NCI-H187 (cell line): ENCODE measurements at places on chromosomes 12 and 14.

DNA sequence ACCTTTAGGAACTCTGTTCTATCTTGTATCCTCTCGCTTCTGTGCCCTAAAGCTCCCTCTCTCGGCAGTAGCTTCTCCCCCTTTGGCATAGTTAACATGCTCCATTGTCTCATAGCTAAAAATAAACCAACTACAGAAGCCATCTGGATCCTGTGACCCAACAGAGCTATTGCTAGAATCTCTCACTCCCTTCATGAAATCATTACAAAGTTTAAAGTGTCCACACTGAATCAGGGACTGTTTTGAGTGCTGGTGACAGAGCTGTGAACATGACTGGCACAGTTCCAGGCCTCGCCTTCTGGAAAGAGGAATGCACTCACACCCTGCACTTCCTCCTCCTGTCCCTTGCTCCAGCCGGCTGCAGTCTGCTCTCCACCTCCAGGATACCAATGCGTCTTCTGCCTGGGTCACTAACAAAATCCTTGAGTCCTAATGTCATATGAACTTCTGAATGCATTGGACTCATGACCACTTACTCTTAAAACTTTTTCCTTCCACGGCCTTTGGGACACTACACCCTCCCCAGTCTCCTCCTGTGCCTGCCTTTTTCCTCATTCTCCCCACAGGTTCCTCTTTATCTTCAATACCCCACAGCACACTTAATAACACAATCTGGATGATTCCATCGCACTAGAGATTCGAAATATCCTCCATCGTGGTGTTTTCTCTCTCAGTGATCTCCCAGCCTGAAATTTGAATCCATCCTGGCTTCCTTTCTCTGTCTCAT lies 13.2 kb downstream of the PLBD1 start:
- peak; percentile 9 for DNase-seq

GRCh38 chr12:19740472-19741131 lies 301.3 kb downstream of the AEBP2 start:
- DNase-seq, result no peak

DNA sequence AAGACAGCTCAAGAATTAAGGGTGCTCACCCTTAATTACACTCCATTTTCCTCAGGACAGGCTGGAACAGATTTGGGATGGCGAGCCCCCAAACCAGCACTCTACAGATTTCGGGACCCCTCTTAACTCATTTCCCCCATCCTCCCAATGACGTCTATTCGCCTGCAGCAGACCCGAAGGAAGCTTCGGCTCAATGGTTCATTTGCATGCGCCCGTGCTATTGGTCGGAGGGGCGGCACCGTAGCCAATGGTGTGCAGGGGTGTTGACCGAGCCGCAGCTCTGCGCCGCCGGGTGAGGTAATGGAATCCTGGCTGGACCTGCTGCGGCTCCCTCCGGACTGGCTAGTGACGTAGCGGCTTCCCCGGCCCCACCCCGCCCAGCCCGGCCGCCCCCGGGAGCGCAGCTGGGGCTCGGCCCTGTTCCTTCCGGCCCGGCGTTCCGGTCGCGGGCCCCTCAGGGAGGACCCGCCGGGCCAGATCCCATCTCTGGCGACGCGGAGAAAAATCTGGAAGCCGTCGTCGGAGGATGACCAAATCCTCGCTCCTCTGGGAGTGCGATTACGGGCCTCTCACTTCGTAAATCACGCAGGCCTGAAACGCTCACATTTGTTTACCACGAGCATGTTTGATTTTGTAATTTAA lies 18.3 kb upstream of the NR4A1 start:
- peak; percentile 87 for DNase-seq

- DNase-seq, result no peak
Observed at GRCh38 chr12:64943686-64944085, 119.2 kb downstream of the TBC1D30 start.

- no peak for DNase-seq
Observed at GRCh38 chr12:131776237-131776889, 51.8 kb upstream of the MMP17 start.

GRCh38 chr12:79873201-79873600 lies 61.7 kb downstream of the PPP1R12A start:
- no peak for DNase-seq

DNA sequence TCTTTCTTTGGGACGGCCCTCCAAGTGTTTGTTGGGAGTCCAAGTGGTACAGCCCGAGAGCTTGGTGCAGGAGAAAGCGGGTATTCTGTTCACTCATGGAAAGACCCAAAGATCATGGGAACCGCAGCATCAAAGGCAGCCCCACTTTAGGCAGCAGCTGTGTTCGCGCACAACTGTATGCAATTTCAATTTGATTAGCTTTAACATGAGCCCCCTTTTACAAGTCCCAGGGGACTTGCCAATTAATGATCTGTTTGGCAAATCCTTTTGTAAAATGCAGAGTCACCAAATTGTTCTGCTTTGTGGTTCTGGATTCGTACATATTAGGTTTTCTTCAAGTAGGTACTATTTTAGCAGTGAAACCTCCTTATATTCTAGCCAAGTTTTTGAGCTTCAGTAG lies 217.7 kb downstream of the AACS start:
- DNase-seq, result no peak

DNA sequence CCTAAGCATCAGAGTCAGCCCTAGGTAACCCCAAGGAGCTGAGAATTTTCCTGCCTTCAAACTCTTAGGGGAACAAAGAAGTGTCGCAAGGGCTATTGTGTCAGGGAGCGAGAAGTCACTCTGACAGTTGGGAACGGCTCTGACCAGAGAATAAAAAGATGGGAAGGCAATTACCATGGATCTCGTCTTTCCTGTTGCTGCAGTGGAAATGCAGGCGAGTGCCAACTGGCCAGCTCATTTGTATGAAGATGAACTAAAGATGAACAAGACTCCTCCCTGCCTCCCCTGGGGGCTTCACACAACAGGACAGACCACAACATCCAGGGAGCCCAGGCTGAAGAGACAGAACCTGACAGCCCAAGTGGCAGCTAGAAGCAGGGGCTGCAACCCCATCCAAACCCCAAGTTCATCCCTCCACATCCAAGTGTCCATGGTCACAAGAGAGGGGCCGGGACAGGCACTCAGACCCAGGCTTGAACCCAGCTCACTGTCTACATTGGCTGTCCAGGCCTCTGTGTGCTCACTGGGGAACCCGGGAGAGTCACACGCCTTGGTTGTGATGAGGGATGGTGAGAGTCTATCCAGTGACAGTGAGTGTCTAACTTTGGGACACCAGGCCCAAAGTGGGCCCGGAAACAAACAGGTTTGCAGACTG lies 322.4 kb downstream of the BCL11B start:
- DNase-seq, result no peak

GRCh38 chr12:1429980-1430379 lies 164.4 kb downstream of the FBXL14 start:
- DNase-seq, result no peak

- no peak for DNase-seq
Observed at GRCh38 chr12:90652280-90652679, 302.7 kb downstream of the CCER1 start.

- no peak for DNase-seq
Observed at GRCh38 chr14:73459959-73460358, 1.6 kb upstream of the NUMB start.

- peak; percentile 93 for DNase-seq
Observed at GRCh38 chr14:24377657-24378056, 9.7 kb downstream of the NFATC4 start.

DNA sequence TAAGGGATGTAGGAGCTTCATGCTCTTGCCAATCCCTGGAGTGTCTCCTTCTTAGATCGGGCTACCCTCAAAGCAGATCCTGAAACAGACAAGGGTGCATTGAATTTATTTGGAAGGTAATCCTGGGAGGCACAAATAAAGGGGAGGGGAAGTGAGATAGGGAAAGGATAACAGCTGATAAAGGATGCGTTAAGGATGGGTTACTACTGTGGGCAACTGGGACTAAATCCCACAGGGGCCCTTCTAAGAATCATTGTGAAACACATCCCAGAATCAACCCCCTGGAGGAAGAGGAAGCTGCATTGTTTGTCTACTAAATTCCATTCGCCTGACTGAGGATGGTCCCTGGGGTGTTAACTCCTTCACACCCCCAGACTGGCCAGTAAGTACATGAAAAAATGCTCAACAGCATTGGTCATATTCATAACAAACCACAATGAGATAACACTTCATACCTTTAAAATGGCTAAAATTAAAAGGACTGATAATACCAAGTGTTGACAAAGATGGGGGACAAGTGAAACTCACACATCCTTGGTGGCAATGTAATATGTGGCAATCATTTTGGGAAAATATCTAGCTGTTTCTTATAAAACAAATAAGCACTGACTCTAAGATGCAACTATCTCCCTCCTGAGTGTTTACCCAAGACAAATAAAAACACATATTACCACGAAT lies 37.0 kb upstream of the CMKLR1 start:
- DNase-seq, result no peak

DNA sequence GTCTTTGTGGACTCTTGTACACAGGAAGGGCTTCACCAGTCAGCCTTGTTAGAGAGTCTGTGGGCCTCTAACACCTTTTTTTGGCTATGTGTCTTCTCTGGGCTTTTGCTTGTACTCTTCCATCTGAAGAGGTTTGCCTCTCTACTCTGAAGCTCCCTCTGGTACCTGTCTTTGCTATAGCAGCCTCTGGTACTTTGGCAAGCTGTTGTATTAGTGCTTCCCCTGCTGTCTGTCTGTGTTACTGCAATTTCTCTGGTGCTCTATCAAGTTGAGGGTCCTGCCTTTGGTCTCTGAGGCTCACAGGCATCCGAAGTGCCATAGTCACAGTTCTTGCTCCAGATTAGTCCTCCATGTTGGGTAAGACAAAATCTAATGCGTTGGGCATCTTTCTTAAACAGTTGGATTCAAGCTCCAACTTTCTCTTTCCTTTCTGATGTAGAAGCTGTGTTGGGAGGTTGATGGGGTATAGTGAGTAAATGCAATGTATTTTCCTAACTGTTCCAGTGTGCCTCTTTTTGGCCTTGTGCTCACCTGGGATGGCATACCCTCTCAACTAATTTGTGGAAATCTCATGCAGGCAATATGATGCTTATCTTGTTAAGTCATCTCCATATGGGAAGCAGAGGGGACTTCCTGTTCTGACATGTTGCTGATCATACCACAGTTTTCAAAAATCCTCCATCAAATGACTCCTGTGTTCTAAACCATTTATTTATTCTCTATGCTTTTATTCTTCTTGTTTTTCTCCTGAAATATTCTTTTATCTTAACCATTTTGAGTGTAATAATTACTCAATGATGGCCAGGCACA lies 88.8 kb downstream of the ATF7IP start:
- DNase-seq, result no peak

GRCh38 chr12:42161529-42161928 lies 16.9 kb upstream of the GXYLT1 start:
- no peak for DNase-seq
